ENCODE measurements at places on chromosomes 2 and 18. TPM values are rescaled to one million over a fixed set of nuclear protein-coding genes. Genes with fewer than 3 reads are reported as not detected.

- DNase-seq: no peak
Measured at GRCh38 chr2:127020536-127020935, 86.4 kb downstream of the BIN1 start.

The DSEL gene
- total RNA-seq: 16.6 TPM

The TCF23 gene
- not detected for total RNA-seq

The DOK6 gene
- 4.0 TPM for total RNA-seq

GRCh38 chr2:23698721-23699579 lies 228.0 kb downstream of the ATAD2B start:
- DNase-seq: no peak

The KCNF1 gene
- 0.42 TPM for total RNA-seq

DNA sequence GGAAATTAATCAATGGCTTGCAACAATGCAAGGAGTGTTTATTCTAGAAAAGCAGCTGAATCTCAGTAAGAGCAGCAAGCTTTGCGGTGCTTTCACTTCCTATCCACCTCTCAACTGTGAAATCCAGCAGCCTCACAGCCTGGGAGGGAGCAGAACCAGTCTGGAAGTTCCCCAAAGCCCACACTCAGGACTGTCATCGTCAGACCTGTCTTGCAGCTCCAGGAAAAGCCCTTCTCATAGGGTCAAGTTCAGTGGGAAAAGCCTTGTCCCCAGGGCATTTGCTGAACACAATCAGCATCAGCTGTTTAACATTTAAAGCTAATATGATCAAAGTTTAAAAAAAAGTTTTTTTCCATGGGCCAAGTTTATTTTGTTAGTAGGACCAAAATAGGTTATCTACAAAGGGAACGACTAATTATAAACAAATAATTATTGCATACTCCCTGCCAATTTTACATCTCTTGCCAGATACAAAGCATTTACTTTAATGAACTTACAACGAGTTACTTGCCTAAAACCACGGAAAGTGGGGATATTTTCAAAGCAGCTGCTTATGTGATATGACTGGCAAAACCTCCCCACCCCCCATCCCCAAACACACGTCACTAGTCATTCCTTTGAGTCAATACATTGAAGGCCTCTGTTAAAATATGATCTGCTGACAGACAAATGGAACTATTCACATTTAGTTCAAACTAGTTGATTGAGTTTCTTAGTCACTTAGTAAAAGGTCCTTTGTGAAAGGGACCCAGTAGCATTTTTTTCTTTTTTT lies 36.8 kb downstream of the PARD6G start:
- no peak for DNase-seq

The SULT1C2 gene
- total RNA-seq: 1.3 TPM

DNA sequence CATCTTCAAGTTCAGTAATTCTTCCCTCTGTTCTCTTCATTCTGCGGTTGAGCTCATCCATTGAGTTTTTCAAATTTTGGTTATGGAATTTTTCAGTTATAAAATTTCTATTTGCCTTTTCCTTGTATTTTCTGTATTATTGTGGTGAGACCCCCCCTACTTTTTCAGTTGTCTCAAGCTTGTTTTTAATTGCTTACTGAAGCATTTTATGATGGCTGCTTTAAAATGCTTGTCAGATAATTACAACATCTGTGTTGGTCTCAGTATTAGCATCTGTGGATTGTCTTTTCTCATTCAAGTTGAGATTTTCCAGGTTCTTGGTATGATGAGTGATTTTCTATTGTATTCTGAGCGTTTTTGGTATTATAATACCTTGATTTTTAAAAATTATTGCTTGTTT lies 121.2 kb upstream of the REV1 start:
- DNase-seq: no peak

The CYP27A1 gene
- total RNA-seq: 57.6 TPM

The TXNDC2 gene
- not detected for total RNA-seq

DNA sequence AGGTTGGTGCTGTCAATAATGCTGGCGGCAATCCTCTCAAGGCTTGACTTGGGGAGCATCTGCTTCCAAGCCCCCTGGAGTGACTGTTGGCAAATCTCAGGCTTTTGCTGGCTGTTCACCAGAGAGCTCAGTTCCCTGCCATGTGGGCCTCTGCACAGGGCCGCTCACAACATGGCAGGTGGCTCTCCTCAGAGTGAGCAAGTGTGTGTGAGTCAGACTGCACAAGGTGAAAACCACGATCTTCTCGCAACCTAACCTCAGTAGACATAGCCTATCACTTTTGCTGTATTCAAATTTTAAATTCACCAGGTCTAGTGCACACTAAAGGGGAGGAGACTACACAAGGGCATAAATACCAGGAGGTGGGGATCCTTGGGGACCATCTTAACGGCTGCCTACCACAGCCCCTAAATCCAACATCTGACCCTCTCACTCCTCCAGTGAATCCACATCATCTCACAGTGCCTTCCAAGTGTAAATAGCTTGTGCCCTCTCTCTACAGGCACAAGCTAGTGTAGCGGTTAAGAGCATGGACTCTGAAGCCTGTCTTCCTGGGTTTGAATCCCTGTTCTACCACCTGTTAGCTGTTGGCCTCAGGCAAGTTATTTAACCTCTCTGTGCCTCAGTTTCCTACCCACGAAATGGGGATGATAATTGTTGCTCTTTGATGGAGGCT lies 187.7 kb upstream of the CXCR4 start:
- no peak for DNase-seq

DNA sequence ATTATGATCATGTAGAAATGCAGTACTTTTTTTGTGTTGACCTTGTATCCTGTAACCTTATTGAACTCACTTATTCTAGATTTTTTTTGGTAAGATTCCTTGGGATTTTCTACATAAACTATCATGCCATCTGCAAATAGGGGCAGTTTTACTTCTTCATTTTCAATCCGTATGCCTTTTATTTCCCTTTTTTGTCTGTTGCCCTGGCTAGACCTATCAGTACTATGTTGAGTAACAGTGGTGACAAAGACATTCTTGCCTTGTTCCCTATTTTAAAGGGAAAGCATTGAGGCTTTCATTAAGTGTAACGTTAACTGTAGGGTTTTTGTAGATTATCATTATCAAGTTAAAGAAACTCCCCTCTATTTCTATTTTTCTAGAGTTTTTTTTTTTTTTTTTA lies 92.3 kb downstream of the LYPD1 start:
- no peak for DNase-seq

DNA sequence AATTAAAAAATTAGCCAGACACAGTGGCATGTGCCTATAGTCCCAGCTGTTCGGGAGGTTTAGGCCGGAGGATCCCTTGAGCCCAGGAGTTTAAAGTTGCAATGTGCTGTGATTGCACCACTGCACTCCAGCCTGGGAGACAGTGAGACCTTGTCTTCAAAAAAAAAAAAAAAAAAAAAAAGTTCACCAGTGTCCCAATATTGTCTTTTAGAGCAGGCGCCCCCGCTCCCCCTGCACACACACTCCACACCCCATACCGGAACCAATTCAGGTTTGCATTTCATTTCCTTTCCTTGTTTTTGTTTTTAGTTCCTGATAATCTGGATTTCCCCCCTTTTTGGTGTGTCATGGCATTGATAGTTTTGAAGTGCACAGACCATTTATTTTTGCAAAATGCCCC lies 10.4 kb downstream of the TMEM87B start:
- no peak for DNase-seq

The SERPINB11 gene
- total RNA-seq: not detected

DNA sequence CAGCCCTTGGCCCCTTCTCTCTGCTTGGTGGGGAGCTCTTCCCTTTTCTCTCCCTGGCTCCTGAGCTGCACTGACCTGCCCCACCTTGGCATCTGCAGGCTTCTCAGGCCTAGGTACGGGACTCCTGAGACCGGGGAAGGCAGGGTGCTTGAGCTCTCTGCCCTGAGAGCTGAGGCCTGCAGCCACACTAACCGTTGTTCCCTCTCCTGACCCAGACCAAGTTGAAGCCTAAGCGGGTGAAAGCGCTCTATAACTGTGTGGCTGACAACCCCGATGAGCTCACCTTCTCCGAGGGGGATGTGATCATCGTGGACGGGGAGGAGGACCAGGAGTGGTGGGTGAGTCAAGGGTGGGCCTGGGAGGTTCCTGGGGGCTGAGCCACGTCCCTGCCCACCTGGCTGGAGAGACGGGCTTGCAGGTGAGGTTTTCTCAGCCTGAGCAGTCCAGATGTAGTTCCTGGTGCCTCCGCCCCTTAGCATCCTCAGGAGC lies 22.2 kb downstream of the ITGB1BP1 start:
- no peak for DNase-seq

DNA sequence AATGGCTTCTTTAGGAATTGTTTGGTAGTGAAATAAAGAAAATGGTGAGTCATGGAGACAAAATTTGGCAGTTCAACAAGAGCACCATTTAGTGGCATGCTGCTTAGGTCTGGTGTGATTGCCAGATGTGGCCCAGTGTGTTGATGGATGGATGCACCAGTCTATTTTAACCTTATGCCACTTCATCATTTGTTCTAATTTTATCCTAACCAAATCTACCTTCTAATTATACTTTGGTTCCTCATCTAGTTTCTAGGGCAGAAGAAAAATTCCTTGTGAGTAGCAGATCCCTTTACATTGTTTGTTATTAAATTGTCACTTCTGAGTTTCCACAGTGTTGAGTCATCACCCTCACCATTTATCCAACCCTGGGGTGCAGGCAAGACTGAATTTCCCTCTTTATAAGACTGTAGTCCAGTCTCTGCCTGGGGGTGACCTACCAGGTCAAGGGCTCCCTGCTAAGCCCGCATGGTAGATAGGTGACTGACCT lies 32.5 kb downstream of the NABP1 start:
- no peak for DNase-seq

GRCh38 chr18:55390898-55391297 lies 197.1 kb downstream of the TCF4 start:
- no peak for DNase-seq

The MDH1B gene
- not detected for total RNA-seq

The ESPNL gene
- total RNA-seq: not detected

DNA sequence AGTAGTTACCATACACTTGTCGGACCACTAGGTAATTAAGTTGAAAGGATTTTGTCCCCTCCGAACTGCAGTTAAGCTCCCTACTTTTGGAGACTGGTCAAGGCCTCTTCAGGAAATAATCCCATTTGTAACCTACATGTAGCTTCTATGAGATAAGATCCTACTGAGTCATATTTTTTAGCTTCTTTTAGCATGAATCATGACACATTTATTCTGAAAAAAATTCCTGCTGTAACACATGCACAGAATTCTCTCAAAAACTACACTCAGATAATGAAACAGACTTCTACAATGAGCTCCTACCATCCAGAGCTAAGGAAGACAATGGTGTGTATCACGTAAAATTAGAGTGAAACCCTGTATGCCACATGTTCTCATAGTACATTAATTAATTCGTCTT lies 100.7 kb upstream of the CCDC195 start:
- DNase-seq: no peak

DNA sequence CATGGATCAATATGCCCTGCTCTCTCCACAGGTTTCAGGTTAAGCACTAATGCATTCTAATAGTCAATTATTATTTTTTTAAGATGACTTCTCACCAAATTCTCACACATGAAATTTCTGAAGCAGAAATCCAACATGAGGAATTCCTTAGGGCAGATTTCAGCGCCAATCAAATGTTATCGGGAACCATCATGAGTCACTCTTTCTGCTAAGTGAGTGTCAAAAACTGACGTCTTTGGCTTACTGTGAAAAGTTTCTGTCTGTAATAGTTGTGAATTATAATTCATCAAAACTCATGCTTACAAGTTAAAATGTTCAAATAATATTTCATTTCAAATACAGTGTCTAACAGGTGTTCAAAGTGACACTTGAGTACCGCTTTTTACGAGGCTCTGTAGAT lies 1038.6 kb downstream of the SOCS6 start:
- no peak for DNase-seq

The SLC9A4 gene
- not detected for total RNA-seq

DNA sequence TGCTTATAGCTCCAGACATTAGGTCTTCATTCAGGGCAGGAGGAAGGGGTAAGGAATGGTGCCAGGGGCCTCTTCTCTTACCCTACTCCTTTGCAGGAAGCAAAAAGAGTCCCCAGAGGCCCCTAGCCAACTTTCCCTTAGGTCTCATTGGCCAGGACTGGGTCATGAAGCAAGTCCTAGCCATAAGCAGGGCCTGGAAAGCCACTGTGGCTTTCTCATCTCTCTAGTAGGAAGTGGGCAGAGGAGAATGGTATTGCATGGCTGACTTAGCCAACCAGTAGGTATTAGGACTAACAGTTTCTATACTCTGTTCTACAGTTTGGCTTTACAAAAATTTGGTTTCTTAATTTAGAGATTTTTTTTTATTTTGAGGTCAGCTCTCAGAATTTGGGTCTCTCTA lies 4.8 kb downstream of the FAM228A start:
- no peak for DNase-seq

GRCh38 chr2:240651185-240651584 lies 25.9 kb downstream of the GPR35 start:
- DNase-seq: no peak

- no peak for DNase-seq
Measured at GRCh38 chr2:232415138-232415690, 8.6 kb downstream of the ALPG start.

The CDH2 gene
- total RNA-seq: 7.5 TPM

DNA sequence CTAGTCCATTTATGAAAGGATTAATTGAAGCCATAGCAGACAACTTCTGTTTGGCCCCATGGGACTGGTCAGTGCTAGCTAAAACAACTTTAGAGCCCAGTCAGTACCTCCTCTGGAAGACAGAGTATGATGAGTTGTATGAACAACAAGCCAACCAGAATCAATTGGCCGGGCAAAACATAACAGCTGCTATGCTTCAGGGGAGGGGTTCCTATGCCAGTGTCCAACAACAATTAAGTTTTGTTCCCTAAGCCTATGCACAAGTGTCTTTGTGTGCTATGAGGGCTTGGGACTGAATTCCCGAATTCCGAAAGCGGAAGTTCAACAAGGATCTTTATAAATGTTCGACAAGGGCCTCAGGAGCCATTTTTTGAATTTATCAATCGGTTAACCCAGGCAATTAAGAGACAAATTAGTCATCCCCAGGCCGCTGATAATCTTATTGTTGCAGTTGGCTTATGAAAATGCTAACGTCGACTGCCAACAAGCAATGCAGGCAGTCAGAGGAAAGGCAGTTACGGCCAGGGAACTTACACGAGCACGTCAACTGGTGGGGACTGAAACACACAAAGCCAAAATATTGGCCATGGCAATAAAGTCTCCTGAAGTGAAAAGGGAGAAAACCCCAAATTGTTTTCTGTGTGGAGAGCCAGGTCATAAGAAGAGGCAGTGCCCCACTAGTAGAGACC lies 57.9 kb downstream of the ZNF638 start:
- DNase-seq: no peak

The LIMS4 gene
- total RNA-seq: 7.3 TPM

- no peak for DNase-seq
Measured at GRCh38 chr2:23905155-23905554, 21.8 kb downstream of the ATAD2B start.

All from tibial nerve (tissue), 4 donors.